Mesenchymal stem cell (in vitro differentiated cells and primary cell): ENCODE measurements at places on chromosomes 13 and 19.

DNA sequence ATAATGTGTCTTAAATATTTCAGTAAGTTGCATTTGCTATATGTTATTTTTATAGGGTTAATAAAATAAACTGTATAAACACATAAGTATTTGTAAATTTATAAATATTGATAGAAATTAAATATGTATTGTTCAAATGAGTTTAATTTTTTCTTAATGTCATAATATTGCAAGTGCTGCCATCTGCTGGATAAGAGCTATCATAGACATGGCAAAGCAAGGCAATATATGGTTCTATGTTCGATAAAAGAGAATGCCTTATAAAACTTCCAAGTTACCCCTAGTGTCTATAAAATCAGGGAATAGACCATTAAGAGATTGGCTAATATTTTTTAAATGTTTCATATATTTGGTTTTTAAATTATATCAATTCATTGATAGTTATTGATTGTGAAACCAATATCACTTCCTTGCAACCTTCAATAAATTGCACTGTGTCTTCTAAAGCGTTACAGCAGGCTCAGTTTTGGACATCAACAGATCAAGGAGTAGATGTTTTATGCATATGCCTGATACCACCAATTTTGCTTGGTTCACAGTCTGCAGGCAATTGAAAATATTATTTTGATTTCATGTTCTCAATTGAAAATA lies 29.0 kb upstream of the SLITRK6 start:
- peak; percentile 30 for DNase-seq
- no peaks in the 10 kb centered on the region for H3K4me1 ChIP-seq
- no peaks in the 10 kb centered on the region for H3K27me3 ChIP-seq
- H3K36me3 ChIP-seq, result no peaks in the 10 kb centered on the region
- no peak overlapping the region for H3K27ac ChIP-seq
- no peak overlapping the region for H3K4me3 ChIP-seq

- no peak overlapping the region for H3K4me3 ChIP-seq
- no peak for DNase-seq
- peaks cover 42% of the 10 kb centered on the region for H3K4me1 ChIP-seq
- H3K27ac ChIP-seq, result no peak overlapping the region
- peaks cover 92% of the 10 kb centered on the region for H3K27me3 ChIP-seq
Measured at GRCh38 chr19:18789883-18790565, 1.1 kb downstream of the COMP start.

GRCh38 chr13:38921081-38921480 lies 69.5 kb downstream of the STOML3 start:
- no peak overlapping the region for H3K27ac ChIP-seq
- DNase-seq, result no peak
- no peak overlapping the region for H3K4me3 ChIP-seq
- H3K27me3 ChIP-seq, result no peaks in the 10 kb centered on the region

- H3K27ac ChIP-seq, result peak within 1 kb of the TSS; percentile 70
- peaks cover 9% of the 10 kb centered on the region for H3K36me3 ChIP-seq
- peak; percentile 76 for DNase-seq
- H3K27me3 ChIP-seq, result peaks cover 3% of the 10 kb centered on the region
- peak within 1 kb of the TSS; percentile 93 for H3K4me3 ChIP-seq
- H3K4me1 ChIP-seq, result peaks cover 28% of the 10 kb centered on the region
Measured at GRCh38 chr19:18588611-18589379, at the start of gene REX1BD. Gene REX1BD (plus strand): TSS chr19:18588798. CDS start chr19:18588802, 4 bp downstream.

GRCh38 chr13:108645376-108645775 lies 16.0 kb downstream of the MYO16 start:
- no peaks in the 10 kb centered on the region for H3K4me1 ChIP-seq
- no peaks in the 10 kb centered on the region for H3K27me3 ChIP-seq
- H3K36me3 ChIP-seq, result no peaks in the 10 kb centered on the region
- no peak overlapping the region for H3K27ac ChIP-seq
- DNase-seq, result no peak

DNA sequence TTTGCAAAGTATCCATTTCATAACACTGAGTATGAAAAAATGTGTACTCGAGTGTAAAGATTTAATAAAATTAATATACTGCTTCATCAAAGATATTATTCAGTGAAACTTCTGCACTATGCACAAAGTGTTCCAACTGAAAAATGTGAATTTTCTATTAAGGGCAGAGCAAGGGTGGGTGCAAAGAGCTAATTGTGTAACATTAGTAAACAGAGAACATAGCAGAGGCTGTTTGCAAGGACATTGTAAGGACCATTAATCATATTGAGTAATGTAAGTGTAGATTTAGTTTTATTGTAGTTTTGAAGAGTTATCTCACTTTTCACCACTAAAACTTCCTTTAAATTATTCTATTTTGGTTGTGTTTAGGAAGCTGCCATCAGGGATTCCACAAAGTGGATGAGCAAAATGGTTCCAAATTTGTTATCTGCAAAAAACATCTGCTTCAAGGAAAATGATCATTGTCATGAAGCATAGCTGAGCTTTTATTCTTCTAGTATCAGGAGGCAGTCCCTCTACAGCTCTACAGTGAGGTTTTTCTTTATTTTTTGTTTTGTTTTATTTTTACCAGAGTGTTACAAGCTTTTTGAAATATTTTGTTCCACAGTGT lies 1375.4 kb downstream of the SLITRK1 start:
- no peak overlapping the region for H3K27ac ChIP-seq
- no peak overlapping the region for H3K4me3 ChIP-seq
- no peak for DNase-seq
- H3K27me3 ChIP-seq, result no peaks in the 10 kb centered on the region
- no peaks in the 10 kb centered on the region for H3K36me3 ChIP-seq
- no peaks in the 10 kb centered on the region for H3K4me1 ChIP-seq

DNA sequence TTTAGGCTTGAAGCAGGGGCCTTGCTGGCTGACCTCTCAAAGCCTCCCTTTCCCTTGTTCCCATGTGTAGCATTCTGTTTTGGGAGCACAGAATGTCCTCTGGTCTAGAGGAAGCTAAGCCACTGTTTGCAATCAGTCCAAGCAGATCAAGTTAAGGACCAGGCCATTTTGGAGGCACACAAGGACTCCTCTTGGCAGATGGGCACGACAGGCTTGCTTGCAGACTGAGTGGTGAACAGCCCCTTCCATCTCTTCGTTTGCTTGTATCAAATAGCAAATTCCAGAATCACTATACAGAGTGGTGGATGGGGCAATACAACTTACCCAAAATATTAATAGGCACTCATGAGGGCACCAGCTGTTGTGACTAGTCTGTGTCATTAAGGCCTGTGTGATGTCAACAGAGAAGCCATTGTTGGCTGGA lies 215.5 kb upstream of the SERP2 start:
- no peak overlapping the region for H3K27ac ChIP-seq
- H3K4me1 ChIP-seq, result peaks cover 8% of the 10 kb centered on the region
- H3K27me3 ChIP-seq, result peaks cover 29% of the 10 kb centered on the region
- no peaks in the 10 kb centered on the region for H3K36me3 ChIP-seq

GRCh38 chr19:32809754-32810153 lies 59.8 kb downstream of the SLC7A9 start:
- peaks cover 10% of the 10 kb centered on the region for H3K27me3 ChIP-seq
- H3K36me3 ChIP-seq, result no peaks in the 10 kb centered on the region
- H3K27ac ChIP-seq, result no peak overlapping the region
- H3K4me3 ChIP-seq, result no peak overlapping the region
- DNase-seq, result no peak

DNA sequence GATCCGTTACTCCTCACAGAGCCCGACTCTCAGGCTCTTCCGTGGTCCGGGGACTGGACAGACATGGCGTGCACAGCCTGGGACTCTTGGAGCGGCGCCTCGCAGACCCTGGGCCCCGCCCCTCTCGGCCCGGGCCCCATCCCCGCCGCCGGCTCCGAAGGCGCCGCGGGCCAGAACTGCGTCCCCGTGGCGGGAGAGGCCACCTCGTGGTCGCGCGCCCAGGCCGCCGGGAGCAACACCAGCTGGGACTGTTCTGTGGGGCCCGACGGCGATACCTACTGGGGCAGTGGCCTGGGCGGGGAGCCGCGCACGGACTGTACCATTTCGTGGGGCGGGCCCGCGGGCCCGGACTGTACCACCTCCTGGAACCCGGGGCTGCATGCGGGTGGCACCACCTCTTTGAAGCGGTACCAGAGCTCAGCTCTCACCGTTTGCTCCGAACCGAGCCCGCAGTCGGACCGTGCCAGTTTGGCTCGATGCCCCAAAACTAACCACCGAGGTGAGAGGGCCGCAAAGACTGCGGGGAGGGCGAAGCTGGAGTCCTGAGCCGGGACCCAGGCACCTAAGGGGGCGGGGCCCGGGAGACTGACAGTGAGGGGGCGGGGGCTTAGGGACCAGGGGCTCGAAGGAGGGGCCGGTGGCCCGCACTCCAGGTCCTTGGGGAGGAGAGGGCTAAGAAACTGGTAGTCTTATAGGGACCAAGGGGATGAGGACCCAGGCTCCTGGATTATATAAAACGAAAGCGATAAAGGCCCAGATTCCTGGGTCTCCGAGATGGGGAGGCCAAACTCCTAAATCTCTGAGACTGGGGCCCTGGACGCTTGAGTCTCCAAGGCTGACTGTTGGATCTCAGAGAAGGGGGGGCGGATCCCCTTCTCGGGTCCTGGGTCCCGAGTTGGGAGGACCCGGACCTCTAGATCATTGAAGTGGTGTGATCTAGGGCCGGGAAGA lies 2.0 kb downstream of the ETV2 start:
- DNase-seq, result peak; percentile 88
- H3K36me3 ChIP-seq, result peaks cover under 1% of the 10 kb centered on the region
- H3K4me3 ChIP-seq, result peak overlapping the region; percentile 86
- H3K27ac ChIP-seq, result peak overlapping the region; percentile 93
